Neural crest cell (in vitro differentiated cells): ENCODE measurements at places on chromosomes 3 and 15. TPM values are rescaled to one million over a fixed set of nuclear protein-coding genes. Genes with fewer than 3 reads are reported as not detected.

The ZNF660 gene
- total RNA-seq: 26.1 and 29.8 TPM in 2 replicates

The GRIP2 gene
- 3.2 and 3.6 TPM in 2 replicates for total RNA-seq

The FAM162A gene
- 22.2 and 26.6 TPM in 2 replicates for total RNA-seq

The MOBP gene
- not detected in 2 replicates for total RNA-seq

The COL6A5 gene
- not detected in 2 replicates for total RNA-seq

DNA sequence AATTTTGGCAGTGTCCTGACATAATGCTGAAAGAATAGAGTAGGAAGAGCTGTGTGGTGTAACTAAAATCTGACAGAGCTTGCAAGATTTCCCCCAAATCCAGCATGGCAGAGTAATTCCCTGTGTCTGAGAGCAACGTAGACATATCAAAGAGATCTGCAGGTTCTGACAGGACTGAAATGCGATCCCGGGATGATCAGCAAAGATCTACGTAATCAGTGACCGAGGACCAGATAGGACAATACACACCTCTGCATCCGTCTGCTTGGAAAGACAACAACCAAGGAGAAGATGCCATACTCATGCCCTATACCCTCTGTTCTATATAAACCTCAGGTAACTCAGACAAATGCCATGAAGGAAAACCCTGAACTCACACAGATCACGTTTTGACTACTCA, 26.6 kb upstream of the SYNPR start:
- H3K36me3 ChIP-seq: no peaks in the 10 kb centered on the region
- H3K4me3 ChIP-seq: no peak overlapping the region
- no peaks in the 10 kb centered on the region for H3K4me1 ChIP-seq
- H3K27ac ChIP-seq: no peak overlapping the region
- peaks cover 6% of the 10 kb centered on the region for H3K27me3 ChIP-seq
- no peak for DNase-seq

GRCh38 chr15:53569751-53570480, 189.5 kb downstream of the WDR72 start:
- peaks cover 6% of the 10 kb centered on the region for H3K36me3 ChIP-seq
- H3K4me1 ChIP-seq: peaks cover 4% of the 10 kb centered on the region
- no peak overlapping the region for H3K4me3 ChIP-seq

- H3K27ac ChIP-seq: no peak overlapping the region
- H3K4me1 ChIP-seq: peaks cover 8% of the 10 kb centered on the region
- H3K4me3 ChIP-seq: no peak overlapping the region
- no peaks in the 10 kb centered on the region for H3K36me3 ChIP-seq
Observed at GRCh38 chr3:115523458-115523857, 99.9 kb upstream of the GAP43 start.

GRCh38 chr3:150169330-150169940, 198.7 kb upstream of the PFN2 start:
- H3K27ac ChIP-seq: no peak overlapping the region
- DNase-seq: no peak
- H3K27me3 ChIP-seq: no peaks in the 10 kb centered on the region

GRCh38 chr3:53812434-53812833, 33.8 kb downstream of the CHDH start:
- H3K36me3 ChIP-seq: no peaks in the 10 kb centered on the region

DNA sequence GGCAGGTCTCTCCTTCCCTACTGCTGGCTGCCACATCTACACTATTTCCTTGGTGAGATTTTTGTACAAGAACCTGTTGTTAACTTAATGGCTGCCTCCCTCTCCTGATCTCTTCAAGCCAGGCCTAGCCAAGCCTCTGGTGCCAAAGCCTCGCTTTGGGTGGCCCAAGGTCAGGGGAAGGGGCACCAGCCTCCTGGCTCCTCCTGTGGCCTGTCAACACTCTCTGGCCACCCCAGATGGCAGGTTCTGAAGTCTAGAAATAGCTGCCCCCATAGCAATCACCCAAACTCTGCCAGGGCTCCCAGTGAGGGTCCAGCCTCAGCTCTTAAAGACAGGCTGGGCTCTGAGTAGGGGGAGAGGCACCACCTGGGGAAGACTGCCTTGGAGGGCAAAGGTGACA, 5.0 kb downstream of the IFRD2 start:
- no peak for DNase-seq
- H3K4me3 ChIP-seq: peak overlapping the region; percentile 59
- H3K27me3 ChIP-seq: no peaks in the 10 kb centered on the region
- no peaks in the 10 kb centered on the region for H3K36me3 ChIP-seq

DNA sequence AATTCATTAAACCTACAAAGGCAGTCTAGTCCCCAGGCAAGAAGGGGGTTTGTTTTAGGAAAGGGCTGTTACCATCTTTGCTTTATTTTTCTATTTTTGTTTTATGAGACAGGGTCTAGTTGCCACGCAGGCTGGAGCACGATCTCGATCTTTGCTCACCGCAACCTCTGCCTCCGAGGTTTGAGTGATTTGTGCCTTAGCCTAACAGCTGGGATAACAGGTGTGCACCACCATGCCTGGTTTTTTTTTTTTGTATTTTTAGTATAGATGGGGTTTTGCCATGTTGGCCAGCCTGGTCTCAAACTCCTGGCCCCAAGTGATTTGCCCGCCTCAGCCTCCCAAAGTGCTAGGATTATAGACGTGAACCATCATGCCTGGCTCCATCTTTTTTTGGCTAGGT, 4.9 kb downstream of the HIGD1A start:
- H3K4me1 ChIP-seq: peaks cover 47% of the 10 kb centered on the region
- no peak for DNase-seq
- H3K27ac ChIP-seq: no peak overlapping the region
- peaks cover 13% of the 10 kb centered on the region for H3K36me3 ChIP-seq
- no peaks in the 10 kb centered on the region for H3K27me3 ChIP-seq

- no peak overlapping the region for H3K4me3 ChIP-seq
- no peaks in the 10 kb centered on the region for H3K27me3 ChIP-seq
- no peaks in the 10 kb centered on the region for H3K36me3 ChIP-seq
- H3K27ac ChIP-seq: peak overlapping the region; percentile 81
Observed at GRCh38 chr3:156535162-156535627, 19.7 kb downstream of the SSR3 start.
